ENCODE measurements at places on chromosomes 5 and 9.

- DNase-seq, result peak; percentile 20
These were observed 702.8 kb downstream of the SEMA5A start for GRCh38 chr5:8842971-8843551.

DNA sequence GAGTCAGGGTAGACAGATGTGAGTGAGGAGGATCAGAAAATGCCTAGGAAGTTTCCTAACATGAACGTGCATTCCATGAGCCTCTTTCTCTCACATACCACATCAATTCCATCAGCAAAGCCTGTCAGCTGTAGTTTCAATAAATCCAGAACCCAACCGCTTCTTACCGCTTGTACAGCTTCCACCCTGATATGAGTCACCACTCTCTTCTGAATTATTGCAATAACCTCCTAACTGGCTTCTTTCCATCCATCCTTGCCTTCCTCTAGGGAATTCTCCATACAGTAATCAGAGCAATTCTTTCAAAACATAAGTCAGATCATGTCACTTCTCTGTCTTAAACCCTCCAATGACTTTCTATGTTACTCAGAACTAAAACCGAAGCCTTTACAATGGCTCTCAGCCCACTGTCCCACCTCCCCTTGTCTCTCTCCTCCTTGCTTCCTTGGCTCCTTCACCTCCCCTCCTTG lies 8.1 kb upstream of the RAD23B start:
- no peak for DNase-seq

DNA sequence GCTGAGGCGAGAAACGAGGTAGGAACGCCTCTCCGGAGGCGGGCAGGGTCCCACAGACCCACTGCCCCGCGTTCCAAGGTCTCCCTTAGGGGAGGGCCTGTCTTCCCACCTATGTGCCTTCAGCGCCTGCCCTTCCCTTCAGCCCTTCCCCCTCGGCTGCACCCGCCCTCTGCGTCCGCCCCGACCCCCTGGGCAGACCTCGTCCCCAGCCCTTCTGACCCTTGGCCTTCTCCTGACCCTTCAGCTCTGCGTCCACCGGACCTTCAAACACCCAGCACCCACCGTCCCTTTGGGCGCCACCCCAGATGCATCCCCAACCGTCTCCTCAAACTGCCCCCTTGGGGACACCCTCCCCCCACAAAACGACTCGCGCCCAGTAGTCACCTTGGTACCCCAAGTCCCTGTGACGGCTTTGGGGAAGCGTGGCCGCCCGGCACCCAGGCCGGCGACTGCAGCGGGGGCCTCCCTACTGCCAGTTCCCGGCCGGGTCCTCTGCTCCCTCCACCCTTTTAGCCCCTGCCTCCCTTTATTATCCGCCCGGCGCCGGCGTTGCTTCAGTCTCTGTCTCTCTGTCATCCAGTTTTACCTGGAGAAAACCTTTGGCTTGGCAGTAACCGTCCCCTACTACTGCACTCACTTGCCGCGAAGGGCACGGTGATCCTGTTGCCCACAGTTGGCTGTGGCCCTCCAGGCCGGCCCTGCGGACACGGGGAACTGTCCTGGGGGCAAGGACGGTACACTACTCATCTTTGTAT lies 421 bp downstream of the RUSC2 start:
- DNase-seq, result no peak

GRCh38 chr9:99144966-99145365 lies 40.1 kb downstream of the TGFBR1 start:
- no peak for DNase-seq

GRCh38 chr5:142013734-142014521 lies 1.1 kb upstream of the GNPDA1 start:
- DNase-seq, result no peak

DNA sequence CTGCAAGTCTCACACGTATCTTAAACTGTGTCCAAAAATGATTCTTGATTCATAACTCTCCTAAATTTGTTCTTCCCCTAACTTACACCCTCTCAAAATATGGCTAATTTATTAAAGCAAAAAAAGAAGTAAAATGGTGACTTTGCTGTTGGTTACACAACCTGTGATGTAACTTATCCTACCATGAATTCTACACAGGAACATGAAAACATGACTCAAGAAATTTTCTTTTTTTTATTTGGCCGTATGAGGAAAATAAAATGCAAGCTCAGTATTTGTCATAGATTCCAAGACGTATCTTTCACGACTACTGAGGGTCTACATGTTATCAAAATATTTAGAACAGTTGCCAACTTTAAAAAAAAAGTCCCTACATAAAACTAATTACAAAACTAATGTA lies 9.2 kb downstream of the LIFR start:
- no peak for DNase-seq

DNA sequence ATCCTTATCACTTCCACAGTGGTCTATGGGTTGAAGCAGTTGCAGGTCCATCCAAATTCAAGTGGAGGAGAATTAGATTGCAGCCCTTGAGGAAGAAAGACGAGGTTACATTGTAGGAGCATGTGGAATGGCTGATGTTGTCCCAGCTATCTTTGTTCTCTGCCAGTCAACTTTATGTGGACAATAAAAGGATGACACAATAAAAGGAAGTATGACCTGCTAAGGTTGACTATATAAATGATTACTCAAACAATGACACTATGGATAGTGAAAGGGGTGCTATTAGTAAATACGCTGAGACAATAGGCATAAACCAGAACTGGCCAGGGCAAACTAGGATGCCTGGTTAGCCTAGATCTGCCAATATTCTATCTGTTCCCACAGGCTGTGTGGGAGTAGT lies 12.8 kb upstream of the ZNF618 start:
- DNase-seq, result no peak

- DNase-seq, result no peak
These were observed 22.5 kb downstream of the TICAM2 start for GRCh38 chr5:115579747-115580173.

DNA sequence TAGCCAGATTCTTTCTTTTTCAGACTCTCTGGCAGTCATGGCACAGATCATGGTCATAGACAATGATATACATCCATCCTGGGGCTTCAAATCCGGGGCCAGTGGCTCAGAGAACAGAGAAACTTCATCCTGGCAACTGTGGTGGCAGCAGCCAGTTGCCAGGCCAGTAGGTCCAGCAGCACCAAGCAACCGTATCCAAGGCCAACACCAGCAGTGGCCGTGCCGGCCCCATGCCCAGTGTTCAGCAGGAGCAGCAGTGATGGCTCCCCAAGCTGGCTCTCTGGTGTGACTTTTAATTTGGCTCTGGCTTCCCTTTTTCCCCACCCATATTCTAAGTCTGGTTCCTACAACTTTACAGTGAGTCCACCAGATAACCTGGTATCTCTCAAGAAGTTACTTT lies 300.5 kb downstream of the DEPDC1B start:
- no peak for DNase-seq

- DNase-seq, result no peak
These were observed 769.7 kb downstream of the TAF11L14 start for GRCh38 chr5:18403941-18404438.

- no peak for DNase-seq
These were observed 216.2 kb downstream of the MED10 start for GRCh38 chr5:6162175-6162574.

DNA sequence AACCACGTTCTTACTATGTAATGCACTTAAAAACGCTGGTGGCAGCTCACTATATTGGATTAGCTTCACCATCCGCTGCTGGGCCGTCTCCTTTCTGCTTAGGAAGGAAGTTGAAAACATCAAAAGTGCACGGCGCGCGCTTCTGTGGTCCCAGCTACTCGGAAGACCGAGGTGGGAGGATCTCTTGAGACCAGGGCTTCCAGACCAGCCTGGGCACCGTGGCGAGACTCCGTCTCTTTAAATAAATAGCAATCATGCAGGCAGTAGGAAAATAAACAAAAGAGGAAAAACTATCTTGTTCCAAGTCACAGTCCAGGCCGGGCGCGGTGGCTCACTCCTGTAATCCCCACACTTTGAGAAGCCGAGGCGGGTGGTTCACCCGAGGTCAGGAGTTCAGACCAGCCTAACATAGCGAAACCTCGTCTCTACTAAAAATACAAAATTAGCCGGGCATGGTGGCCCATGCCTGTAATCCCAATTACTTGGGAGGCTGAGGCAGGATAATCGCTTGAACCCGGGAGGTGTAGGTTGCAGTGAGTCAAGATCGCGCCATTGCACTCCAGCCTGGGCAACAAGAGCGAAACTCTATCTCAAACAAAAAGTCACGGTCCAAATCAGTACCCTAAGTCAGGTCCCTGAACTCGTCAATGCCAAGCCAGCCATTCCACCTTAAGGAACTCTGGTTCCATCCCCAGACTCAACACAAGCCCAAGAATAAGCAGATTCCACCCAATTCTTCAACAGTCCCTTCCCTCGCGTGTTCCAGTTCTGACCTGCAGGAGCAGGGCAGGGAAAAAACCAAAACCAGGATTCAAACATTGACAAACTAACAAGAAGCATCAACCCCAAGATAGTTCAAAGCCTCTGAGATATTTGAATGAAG lies 1.0 kb upstream of the GOLGA1 start:
- peak; percentile 8 for DNase-seq

DNA sequence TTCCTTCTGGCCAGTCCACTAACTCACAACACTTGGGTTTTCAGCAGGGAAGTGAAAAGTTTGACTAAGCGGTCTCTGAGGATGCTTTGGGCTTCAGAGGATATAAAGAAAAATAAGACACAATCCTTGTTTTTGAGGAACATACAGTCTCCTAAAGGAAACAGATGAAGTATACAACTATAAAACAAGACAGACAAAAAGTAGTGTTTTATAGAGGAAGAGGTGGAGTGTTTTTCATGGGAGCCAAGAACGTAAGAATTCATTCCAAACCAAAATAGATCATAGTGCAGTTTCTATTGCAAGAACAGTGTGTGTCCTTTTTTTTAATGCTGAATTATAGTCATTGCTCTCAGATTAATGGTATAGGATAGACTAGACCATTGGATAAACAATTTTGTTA lies 586.9 kb upstream of the BRINP1 start:
- no peak for DNase-seq

GRCh38 chr9:135589596-135590485 lies 28.3 kb downstream of the PAEP start:
- DNase-seq, result no peak

DNA sequence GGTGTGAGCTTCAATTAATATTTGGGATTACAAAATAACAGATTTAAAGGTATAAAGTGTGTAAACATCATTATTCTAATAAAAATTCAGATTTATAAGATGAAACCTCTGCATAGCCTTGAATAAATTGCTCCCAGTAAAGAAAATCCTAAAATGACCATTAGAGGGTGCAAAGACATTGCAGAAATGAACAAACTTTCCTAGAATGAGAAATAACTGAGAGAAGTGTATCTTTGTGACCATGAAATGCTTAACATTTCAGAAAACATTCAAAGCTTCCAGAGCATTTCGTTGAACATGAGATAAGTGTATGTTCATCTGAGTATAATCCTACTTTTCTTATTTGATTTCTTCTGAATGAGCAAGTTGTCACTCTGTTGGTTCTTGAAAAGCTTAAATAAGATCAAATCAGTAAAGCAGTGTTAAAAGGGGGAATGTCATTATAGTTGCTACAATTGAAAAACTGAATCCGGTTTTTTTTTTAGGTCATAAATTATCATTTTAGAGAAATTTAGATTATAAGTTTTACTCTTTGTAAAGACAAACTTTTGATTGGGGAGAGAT lies 24.7 kb upstream of the NUDT12 start:
- DNase-seq, result peak; percentile 32

GRCh38 chr5:3006961-3007551 lies 255.6 kb upstream of the IRX2 start:
- no peak for DNase-seq

GRCh38 chr9:129170229-129170628 lies 7.8 kb downstream of the IER5L start:
- DNase-seq, result no peak

DNA sequence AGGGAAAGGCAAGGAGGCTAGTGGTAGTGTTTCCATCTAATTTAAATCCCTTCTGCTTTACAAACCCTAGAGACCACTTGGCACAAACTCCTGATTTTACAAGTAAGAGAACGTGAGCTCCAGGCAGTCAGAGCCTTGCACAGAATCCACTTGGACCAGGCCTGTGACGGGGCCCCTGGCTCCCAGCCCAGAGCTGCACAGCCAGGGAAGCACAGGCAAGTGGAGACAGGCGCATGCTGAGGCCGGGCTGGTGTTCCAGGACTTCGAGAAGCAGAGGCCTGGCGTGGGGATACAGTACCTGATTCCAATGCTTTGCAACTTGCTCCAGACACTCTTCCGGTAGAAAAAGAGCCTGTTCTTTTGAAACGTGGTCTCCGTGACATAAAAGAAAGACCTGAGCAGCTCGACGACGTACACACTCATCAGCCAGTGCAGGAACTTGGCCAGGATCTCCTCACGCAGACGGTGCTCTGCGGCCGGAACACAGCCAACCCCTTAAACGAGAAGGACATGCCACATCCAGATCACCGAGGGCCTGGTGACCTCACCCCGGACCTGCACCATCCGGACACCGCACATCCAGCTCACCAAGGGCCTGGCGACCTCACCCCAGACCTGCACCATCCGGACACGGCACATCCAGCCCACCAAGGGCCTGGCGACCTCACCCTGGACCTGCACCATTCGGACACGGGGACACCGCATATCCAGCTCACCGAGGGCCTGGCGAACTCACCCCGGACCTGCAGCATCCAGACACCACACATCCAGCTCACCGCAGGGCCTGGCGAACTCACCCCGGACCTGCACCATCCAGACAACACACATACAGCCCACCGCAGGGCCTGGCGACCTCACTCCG lies 12.5 kb downstream of the TERT start:
- no peak for DNase-seq

- no peak for DNase-seq
These were observed 52.5 kb upstream of the CPEB4 start for GRCh38 chr5:173835661-173836060.

GRCh38 chr5:175335691-175336090 lies 108.3 kb downstream of the DRD1 start:
- DNase-seq, result no peak

DNA sequence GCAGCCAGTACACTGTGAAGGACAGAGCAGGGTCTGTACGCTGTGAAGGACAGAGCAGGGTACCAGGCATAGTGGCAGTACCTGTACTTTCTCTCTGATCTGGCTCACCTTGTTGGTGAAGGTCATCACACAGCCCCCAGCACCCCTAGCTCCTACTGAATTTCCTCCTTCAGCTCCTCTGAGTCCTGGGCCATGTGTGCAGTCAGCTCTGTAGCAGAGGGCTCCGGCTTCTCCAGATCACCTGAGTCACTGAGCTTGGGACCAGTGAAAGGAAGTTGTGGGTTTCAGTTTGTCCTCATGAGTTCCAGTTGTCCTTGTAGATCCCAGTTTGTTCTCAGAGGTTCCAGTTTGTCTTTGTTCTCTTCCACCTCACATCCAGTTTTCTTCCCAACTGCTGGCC lies 5.5 kb downstream of the NUDT2 start:
- DNase-seq, result no peak

- no peak for DNase-seq
These were observed 104.4 kb downstream of the ACTL7B start for GRCh38 chr9:108751369-108751768.
